HCT116 (cell line): ENCODE measurements at places on chromosomes 6 and 20.

GRCh38 chr6:139275279-139276055 is 16.3 kb downstream of the TXLNB start:
- no peak for DNase-seq

DNA sequence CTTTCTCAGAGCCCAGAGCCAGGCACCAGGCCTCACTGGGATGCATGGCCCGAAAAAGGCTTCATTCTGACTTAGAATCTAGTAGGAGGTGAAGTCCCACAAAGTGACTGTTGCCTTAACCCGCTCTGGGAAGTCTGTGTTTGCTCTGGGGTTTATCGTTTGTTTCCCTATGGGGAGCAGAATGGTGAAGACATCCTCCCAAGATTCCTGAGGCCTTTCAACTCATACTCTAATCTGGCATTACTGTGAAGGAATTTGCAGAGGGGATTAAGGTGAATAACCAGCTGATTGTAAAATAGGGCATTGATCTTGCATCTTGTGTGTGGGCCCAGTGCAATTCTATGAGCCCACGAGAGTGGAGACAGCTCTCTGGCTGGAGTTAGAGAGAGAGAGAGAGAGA is 67.8 kb downstream of the CDH26 start:
- DNase-seq, result no peak

- no peak for DNase-seq
Measured at GRCh38 chr6:56444855-56445254, 197.5 kb upstream of the COL21A1 start.

- no peak for DNase-seq
Measured at GRCh38 chr20:35517125-35517524, 12.3 kb downstream of the C20orf173 start.

DNA sequence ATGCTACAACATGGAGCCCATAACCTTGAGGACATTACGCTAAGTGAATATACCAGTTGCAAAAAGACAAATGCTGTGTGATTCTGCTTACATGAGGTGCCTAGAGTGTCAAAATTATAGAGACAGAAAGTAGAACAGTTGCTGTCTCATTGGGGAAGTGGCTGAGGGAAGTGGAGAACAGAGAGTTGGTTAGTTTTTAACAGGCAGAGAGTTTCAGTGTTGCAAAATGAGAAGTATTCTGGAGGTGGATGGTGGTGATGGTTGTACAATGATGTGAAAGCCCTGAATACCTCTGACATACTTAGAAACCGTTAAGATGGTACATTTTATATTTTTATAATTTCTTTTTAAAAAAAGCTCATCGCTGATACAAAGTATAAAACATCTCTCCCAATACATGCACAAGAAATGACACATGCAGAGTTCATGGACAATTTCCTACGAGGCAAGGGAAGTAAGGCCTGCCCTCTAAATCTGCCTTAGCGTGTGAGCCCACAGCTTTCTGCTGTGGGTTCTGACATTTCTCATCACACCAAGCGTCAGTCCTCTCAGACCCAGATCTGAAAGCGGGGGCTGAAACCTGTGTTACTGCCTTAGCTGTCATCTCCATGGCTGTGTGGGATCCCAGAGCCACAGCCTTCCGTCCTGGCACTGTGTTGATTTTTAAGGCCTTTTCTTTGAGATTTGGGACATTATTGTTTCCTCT is 126.0 kb downstream of the RNASET2 start:
- no peak for DNase-seq

DNA sequence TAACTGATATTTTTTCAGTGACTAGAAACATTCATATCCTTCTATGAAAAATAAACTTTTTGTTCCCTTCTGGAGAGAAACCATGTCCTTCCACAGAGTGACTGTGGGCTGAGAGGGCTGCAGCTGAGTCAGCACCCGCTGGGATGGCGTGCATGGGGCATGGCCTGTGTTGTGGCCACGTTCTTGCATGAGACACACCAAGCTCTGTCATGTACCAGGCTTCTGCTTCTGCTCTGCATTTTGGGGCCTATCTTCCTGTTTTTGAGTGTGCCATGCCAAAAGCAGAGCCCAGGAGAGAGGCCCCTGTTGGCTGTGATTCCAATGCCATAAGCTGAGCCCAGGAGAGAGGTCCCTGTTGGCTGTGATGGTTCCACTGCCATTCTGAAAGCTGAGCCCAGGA is 10.8 kb downstream of the APMAP start:
- DNase-seq, result no peak

GRCh38 chr6:45486736-45487135 is 109.0 kb upstream of the SUPT3H start:
- no peak for DNase-seq

DNA sequence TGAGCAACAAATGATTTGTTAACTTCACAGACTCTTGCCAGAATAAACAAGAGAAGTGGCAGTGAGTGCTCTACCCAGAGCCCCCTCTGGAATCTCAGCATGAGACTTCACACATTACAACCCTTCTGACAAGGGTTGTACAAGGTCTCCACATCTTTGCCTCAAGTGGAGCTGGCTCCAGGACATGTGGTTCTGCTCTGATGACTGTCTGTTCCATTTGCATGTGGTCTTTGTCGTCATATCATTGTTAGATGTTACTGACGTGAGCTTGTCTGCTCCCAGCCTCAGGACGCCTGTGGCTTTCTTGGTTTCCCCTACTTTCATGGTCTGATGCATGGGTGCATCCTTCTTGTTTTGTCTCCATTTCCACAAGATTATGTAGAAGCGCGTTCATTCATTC is 115.0 kb downstream of the SLC24A3 start:
- no peak for DNase-seq
